NCI-H69 (cell line): ENCODE measurements at places on chromosomes 11 and 22.

GRCh38 chr11:68021167-68021787 is 9.2 kb upstream of the NDUFS8 start:
- peak; percentile 23 for DNase-seq

GRCh38 chr22:29014773-29015172 is 46.9 kb downstream of the C22orf31 start:
- DNase-seq = no peak

DNA sequence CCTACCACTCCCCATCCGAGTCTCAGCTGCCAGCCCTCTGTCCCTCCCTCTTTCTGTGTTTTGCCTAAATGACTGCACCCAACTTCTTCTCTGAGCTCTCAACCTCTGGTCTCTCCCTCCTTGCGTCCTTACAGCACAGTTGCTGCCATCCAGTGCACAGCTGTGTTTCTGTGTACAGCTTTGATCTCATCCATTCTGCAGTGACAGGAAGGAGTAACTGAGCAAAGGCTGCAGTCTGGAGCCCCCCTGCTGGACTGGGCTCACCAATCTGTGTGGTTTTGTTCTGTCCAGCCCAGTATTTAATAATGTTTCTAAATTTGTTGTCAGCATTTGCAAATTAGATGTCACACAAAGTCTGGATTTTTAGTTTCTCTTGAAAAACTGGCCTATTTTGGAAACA is 43.8 kb downstream of the PRR5L start:
- DNase-seq = peak; percentile 32

DNA sequence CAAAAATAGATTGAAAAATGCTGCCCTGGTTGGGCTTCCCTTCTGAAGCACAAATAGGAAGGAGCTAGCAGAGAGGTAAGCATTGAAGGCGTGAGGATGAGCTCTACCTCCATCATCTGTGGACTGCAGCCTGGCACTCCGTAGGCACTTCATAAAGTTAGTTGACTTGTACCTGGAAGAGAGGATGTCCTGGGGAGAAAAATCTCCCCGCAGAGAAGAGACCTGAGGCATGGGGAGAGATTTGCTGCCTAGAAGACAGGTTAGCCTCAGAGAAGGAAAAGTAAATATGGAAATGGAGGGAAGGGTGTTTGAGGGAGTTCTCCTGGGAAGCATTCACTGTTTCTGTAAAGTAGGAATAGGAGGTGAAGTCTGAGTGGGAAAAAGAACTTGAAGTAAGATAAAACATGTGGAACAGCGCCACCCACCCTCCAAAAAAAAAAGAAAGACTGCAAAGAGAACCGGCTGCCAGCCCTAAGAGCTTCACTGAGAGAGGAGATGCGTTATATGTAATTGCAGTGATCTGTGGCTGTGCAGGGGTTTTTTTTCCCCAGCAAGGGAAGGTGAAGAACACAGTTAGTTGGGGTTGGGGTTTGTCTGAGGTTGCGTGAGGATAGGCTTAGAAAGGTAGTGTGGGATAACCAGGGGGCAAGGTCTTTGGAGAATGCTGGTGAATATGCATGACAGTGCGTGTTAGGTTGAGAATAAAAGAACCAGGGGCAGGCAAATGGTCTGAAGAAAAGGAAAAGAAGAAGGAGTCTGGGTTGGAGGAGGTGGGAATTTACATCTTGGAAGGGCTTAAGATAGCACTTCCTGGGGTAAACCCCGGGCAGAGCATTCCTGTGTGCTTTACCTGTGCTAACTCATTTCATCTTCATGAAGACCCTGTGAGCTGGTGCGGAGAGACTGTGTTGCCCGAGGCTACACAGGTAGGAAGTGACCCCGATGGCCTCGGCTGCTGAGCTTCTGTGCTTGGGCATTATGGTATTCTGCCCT is 16.0 kb downstream of the TNRC6B start:
- peak; percentile 58 for DNase-seq

DNA sequence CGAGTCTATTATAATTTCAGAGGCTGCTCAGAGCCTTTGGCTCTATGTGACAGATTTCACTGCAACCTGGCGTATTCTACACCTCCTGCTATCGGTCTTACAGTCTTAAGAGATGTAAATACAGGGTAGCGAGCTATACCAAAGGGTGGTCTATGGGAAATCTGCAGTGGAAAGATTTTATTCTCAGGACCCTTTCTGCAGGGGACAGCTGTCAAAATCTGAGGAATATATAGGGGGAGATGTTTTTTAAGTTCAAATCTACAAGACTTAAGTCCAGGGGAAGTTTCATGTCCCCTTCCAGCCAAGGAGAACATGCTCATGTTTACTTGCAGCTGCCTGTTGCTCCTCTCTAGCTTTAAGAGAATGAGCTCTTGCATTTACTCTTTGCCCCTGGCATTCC is 62.7 kb downstream of the MICAL2 start:
- no peak for DNase-seq

DNA sequence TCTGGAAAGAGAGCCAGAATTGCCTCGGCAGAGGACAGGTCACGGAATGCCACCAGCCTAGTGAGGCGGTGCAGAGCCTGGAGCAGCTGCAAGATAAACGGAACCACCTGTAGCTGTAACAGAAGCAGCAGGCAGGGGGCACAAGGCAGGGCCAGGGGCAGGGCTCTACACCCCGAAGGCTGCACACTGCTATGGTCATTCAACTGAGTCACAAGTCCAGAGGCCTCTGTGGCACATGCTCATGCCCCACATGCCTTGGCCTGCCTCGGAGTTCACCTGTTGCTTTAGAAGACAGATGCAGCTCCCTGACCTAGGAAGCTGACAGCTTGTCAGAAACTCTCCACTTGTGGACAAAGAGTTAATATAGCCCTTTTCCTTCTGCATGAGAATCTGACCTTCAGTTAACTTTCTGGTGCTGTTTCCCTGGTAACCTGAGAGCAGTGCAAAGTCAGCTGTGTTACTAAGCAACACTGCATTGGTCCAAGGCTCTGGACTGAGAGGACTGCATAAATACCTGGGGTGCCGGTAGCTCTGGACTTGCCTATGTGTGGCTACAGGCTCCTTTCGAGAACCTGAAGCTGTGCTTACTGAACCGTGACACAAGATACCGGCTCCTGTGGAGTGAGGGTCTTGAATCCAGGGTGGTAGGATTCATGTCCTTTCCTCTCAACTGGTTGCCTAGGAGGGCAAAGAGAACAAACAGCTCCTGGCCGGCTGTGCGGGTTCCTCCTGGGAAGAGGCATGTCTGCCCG is 10.5 kb downstream of the COMMD9 start:
- DNase-seq = no peak

GRCh38 chr11:34886609-34887008 is 29.6 kb downstream of the APIP start:
- DNase-seq = no peak

- DNase-seq = no peak
Measured at GRCh38 chr11:86955111-86955360, 159 bp downstream of the FZD4 start.

- peak; percentile 76 for DNase-seq
Measured at GRCh38 chr11:59822989-59823566, 12.5 kb upstream of the MRPL16 start.

GRCh38 chr11:109789901-109790300 is 303.3 kb upstream of the ZC3H12C start:
- DNase-seq = no peak

GRCh38 chr11:132161403-132162078 is 791.1 kb downstream of the NTM start:
- no peak for DNase-seq

GRCh38 chr11:16778876-16779275 is 40.4 kb downstream of the C11orf58 start:
- DNase-seq = no peak

GRCh38 chr22:25449781-25450317 is 114.6 kb upstream of the GRK3 start:
- DNase-seq = no peak

DNA sequence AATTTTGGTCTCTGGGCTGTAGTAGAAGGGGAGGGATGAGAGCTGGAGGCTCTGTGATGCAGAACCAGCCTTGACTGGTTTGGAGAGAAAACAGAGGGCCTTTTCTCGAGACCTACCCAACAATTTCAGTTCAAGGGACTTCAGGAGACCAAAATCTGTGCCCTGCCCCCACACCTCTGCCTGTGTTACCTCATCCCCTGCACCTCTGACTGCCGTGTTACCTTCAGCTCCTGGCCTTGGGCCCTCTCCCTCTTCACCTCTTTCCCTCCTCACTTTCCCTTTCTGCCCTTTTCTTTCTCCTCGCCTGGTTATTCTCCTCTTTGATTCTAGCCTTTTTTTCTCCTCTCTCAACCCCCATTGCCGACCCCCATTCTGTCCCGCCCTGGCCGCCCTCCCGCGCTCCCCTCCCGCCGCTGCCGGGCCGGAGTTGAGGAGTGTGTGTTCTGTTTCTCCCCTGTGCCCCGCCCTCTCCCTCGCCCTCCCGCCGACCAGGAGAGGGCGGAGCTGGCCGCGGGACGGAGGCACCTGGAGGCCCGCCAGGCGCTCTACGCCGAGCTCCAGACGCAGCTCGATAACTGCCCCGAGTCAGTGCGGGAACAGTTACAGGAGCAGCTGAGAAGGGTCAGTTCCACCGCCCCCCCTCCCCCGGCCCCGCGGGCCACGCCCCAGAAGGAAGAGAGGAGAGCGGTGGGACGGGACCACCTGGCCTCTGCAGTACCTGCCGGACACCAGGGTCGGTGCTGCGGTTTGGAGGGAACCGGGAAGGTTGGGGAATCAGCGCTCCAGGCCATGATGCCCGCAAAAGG is 27.2 kb downstream of the PHLDB1 start:
- peak; percentile 92 for DNase-seq

GRCh38 chr11:116275635-116276034 is 497.2 kb downstream of the BUD13 start:
- peak; percentile 26 for DNase-seq

DNA sequence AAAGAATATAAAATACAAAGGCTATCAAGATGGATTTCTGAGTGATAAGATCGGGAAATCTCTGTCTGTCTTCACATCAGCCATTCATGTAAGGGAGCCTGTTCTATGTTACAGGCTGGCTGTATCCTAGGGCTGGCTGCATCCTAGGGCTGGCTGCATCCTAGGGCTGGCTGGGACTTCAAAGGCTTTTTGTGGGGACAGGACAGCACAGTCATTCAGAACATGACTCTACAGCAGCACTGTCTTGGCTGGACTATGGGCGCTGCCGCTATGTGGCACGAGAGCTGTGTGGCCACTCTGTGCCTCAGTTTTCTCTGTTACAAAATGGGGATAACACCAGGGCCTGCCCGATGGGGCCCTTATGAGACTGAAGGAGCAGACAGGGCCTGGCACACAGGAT is 10.2 kb downstream of the ADAMTS8 start:
- DNase-seq = no peak

DNA sequence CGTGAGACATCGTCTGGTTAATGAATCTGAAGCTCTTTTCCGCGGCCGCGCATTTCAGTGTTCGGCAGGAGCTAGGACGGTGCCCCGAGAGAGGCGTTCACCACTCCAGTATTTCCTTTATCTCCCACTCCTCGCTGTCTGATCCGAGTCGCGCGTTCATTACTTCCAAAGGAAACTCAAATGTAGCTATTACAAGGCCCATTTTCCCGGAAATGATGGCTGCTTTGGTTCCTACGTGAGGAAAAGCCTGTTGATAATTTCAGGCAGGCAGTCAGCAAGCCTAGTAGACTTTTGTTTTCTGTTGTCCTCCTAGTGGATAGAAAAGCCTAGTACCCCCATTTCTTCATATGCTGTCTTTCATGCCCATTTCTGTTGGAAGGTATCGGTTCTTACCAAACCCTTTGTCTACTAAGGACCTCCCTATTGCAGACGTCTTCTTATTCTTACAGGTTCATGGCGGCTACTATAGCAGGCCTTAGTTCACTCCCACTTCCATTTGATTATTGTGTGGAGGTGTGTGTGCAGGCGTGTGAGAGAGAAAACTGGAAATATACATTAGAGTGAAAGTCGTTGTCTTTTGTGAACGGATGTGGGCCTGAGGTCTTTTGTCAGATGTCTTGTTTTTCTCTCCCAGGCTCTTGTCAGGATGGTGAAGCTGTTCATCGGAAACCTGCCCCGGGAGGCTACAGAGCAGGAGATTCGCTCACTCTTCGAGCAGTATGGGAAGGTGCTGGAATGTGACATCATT is 737 bp downstream of the RBM4 start:
- DNase-seq = peak; percentile 70

- DNase-seq = no peak
Measured at GRCh38 chr22:41826430-41827383, 6.2 kb upstream of the SREBF2 start.

GRCh38 chr11:44904261-44905020 is 46.2 kb downstream of the TP53I11 start:
- peak; percentile 74 for DNase-seq

GRCh38 chr22:36419177-36419911 is 31.6 kb upstream of the MYH9 start:
- peak; percentile 49 for DNase-seq

- DNase-seq = no peak
Measured at GRCh38 chr11:99884750-99885149, 802.3 kb upstream of the ARHGAP42 start.

- peak; percentile 95 for DNase-seq
Measured at GRCh38 chr11:8092587-8093424, 11.8 kb downstream of the TUB start.

DNA sequence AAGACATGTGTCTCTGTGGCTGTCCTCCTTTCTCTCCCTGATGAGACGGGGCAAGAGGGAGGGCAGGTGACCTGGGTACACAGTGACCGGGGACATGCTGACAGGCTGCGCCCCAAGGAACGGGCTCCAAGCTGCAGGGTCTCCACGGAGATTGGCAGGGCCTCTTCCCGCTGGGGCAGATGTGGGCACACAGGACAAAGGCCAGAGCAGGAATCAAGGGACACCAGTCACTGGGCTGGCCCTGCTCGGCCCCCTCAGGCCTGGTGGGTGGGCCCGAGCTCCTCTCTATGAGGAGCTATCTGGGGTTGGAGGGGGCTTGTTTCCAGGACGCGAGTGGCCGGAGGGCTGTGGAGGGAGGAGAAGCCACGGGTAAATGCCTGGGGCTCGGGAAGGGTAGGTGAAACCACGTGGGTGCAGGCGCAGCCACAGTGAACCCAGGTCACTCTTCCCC is 11.2 kb downstream of the PNPLA5 start:
- DNase-seq = no peak

DNA sequence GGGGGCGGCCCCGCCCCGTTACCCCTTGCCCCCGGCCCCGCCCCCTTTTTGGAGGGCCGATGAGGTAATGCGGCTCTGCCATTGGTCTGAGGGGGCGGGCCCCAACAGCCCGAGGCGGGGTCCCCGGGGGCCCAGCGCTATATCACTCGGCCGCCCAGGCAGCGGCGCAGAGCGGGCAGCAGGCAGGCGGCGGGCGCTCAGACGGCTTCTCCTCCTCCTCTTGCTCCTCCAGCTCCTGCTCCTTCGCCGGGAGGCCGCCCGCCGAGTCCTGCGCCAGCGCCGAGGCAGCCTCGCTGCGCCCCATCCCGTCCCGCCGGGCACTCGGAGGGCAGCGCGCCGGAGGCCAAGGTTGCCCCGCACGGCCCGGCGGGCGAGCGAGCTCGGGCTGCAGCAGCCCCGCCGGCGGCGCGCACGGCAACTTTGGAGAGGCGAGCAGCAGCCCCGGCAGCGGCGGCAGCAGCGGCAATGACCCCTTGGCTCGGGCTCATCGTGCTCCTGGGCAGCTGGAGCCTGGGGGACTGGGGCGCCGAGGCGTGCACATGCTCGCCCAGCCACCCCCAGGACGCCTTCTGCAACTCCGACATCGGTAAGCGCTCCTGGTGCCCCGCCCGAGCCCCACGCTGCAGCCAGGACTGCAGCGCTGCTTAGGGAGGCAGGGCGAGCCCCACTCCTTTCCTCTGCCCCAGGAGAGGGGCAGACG is at the start of gene TIMP3:
TSS of gene TIMP3 (plus strand) at position 169 of the 700 bp plus-strand sequence. CDS start at position 466, 297 bp downstream.
- DNase-seq = peak; percentile 61

GRCh38 chr11:46617972-46618314 is 590 bp downstream of the ATG13 start:
- DNase-seq = peak; percentile 49

- no peak for DNase-seq
Measured at GRCh38 chr22:37237371-37238268, 6.4 kb downstream of the RAC2 start.
